ENCODE measurements at places on chromosomes 2 and 18.

DNA sequence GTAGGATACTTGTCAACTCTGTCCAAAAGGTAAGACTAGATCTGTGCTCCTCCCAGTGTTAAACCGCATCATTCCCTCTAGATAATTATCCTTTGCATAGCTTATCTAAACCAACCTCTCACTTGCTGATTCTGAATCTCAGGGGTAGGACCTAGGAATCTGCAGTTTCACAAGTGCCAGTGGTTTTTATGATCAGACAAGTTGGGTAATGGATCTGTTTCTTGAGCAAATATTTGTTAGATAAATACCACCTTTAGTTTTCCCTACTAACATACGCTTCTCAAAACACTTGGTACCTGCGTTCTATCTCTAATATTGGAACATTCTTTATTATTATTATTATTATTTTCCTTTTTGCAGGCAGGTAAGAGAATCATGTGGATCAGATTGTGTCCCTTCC lies 439.9 kb downstream of the PTPRM start:
- DNase-seq: no peak

DNA sequence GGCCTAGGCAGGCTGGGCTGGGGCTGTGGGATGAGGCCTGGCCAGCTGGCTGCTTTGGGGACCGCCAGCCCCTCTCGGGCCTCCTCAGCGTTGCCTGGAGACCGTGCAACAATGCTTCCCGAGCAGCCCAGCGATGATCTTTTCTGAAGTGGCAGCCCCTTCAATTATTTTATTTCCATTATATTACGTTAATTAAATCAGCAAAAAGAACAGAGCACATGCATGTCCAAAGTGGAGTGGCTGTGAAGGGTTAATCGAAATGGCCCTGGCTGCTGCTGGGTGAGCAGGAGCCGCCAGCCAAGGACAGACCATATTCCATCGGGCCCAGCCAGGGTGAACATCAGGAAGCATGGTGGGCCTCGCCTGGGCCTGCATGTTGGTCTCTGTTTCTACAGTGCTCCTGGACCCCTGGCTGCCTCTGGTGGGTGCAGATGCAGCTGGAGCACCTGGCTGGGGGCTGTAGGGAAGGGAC lies 245.5 kb downstream of the MYCN start:
- DNase-seq: no peak

- no peak for DNase-seq
Measured at GRCh38 chr2:118102433-118103082, 14.3 kb downstream of the INSIG2 start.

GRCh38 chr2:105327690-105328089 lies 1.8 kb downstream of the TGFBRAP1 start:
- DNase-seq: no peak

DNA sequence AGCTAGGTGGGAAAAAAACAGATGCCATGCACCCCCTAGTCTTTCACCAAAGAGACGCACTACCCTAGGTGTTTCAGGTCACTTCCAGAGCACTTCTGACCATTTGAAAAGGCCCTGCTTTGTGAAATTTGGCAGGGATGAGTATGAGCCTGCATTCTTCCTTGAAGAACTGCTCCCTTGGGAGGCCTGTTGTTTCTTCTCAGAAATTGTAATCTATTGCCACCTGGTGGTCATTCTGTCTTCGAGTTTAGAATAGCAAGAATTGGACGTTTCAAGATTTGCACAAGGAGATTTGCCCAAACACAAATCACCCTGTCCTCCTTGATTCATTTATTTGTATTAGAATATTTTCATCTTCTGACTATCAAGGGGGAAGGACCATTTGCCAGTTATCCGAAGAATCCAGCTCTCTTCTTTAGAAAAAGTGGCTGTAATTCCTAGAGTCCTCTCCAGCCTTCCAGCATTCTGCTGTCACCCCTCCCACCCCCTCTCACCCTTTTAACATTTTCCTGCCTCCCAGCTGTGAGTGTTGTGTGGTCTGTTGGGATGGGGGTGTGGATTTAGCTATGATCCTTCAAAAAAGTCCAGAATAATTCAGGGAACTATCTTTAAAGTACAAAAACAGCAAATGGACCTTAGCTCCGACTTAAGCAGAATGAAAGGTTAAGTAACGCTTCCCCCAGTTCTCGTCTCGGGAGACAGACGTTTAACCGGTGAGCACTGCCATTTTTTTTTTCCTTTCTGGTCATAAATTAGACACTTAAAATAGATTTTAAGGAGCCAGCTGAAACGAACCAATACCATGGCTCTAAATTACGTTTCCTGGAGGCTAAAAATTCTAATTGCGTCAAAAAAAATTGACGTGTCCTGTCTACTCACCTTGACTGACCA lies 3.7 kb upstream of the GAD1 start:
- DNase-seq: no peak

GRCh38 chr2:163665817-163666216 lies 70.0 kb downstream of the FIGN start:
- DNase-seq: no peak

DNA sequence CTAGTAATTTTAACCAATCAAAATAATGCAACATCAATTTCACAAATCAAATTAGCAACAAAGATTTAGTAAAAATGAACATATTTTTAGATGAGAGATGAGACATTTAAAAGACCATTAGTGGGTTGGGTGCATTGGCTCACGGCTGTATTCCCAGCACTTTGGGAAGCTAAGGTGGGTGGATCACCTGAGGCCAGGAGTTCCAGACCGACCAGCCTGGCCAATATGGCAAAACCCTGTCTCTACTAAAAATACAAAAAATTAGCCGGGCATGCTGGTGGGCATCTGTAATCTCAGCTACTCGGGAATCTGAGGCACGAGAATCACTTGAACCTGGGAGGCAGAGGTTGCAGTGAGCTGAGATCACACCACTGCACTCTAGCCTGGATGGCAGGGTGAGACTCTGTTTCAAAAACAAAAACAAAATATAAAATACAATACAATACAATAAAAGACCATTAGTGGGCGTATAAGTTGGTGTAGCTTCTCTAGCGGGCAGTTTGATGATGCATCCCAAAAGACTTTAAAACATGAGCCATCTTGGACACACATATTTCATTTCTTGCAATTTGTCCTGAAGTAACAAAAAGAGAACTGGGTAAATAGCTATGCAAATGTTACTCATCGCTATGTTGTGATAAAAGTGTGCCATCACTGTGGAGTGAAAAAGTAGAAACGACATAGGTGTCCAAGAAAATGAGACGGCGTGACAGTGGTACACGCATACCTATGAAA lies 101.8 kb downstream of the COL6A3 start:
- no peak for DNase-seq

DNA sequence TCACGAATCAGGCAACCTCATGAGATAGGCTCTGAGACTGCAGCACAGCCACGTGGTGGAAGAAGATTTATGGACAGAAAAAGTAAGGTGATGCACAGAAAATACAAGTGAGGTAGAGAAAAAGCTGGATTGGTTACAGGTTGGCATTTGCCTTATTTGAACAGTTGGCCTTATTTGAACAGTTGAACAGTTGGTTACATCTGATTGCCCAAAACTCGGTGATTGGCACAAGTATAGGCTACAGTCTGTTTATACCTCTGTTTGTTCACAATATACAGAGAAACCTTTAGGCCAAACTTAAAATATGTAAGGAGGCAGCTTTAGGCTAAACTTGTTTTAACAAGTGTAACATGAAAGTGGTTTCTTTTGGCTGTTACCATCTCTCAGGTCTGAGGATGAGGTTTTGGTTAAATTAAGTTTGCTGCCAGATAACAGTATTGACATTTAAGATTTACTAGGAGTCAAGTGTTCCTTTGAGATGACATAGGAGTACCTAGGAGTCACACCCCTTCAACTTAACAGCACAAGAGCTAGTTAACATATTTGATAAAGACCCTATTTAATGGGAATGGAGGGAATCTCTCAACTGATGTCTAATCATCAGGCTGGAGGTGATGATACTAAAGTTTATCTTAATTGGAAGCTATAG lies 16.5 kb upstream of the GPR155 start:
- no peak for DNase-seq

GRCh38 chr2:169775765-169776164 lies 22.9 kb upstream of the SSB start:
- DNase-seq: no peak

DNA sequence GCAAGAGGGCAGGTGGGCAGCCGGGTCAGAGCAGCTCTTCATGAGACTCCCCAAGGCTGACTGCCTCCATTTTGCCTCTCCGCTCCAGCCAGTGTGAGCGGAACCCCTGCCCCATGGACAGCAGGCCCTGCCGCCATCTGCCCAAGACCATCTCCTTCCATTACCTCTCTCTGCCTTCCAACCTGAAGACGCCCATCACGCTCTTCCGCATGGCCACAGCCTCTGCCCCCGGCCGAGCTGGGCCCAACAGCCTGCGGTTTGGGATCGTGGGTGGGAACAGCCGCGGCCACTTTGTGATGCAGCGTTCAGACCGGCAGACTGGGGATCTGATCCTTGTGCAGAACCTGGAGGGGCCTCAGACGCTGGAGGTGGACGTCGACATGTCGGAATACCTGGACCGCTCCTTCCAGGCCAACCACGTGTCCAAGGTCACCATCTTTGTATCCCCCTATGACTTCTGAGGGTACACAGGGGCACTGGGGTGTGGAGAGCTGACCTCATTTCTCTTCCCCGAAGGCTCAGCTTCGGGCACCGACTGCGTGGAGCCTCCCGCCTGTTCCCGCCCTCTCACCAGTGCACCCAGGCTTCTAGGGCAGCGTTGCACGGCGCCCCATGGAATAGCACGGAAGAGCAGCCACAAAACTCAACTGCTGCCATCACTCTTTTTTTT lies 49.0 kb downstream of the FBLN7 start:
- DNase-seq: no peak

GRCh38 chr18:59697236-59697932 lies at the start of gene CCBE1:
Gene CCBE1, minus strand, starts transcription at chr18:59697423.
- DNase-seq: no peak

DNA sequence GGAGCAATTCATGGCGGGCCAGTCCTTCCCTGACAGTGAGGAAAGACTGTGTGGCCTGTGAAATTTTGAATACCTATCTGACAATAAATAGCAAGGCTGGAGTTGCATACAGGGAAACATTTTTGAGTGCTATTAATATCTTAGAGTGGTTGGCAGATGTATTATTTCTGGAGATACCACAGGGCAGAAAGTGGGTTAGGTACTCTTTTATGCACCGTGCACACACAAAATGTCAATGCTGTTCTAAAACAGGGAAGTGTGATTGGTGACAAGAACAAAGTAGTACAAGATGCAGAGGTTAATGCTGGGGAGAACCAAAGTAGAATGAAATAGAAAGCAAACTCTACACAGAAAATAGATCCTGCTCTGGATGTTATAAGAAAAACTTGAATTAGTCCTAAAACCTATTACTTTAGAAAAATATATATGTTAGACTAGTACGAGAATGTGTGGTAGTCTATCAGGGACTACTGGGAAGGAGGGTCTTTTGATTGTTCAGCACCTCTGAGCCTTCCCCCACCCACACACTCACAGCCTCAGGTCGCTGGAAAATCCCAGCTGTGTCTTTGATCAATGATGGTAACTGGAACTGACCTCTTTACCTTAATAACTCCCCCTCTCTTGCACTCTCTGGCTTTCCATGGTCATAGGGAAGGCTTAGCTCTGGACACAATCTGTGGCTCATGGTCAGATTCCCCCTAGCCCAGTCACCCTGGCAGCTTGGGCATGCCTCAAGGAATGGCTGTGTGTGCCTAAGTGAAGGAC lies 58.2 kb downstream of the SERPINB8 start:
- no peak for DNase-seq

DNA sequence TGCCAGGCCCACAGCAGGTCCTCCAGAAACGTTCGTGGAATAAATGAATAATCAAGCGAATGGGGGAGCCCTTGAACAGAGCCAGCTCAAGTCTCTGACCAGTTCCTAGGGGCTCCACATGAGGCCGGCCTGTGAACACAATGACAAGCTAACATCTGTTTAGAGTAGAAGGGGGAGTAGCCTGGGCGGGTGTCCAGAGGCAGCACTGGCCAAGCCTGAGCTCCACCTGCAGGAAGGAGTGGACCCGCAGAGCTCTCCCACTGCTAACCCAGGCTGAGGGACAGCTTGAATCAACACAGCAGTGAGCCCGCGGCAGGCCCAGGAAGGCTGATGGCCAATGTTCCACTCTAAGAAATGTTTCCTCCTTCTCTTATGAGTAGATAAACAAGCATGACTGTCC lies 234.8 kb upstream of the RAB6C start:
- DNase-seq: no peak

- no peak for DNase-seq
Measured at GRCh38 chr18:14999085-14999975, 251.4 kb downstream of the ANKRD30B start.

DNA sequence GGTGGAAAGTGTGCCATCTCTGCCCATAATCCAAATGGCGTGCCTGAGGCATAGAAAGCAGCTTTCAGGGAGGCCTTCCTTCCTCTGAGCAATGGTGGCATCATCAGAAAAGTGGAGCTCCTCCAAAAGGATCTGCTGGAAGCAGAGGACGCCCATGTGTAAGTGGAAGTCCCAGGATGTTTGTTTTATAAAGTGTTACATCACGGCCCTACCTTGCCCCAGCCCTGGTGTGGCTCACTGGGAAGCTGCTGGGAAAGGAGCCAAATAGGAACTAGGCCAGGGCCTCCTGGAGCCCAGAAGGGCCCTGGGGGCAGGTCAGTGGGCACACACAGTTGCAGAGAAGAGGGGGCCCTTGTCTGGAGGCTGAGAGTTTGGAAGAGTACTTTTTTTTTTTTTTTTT lies 4.2 kb upstream of the ODC1 start:
- no peak for DNase-seq

- DNase-seq: no peak
Measured at GRCh38 chr2:102893870-102894269, 132.0 kb downstream of the TMEM182 start.

GRCh38 chr2:233163486-233164103 lies 87.9 kb upstream of the ATG16L1 start:
- no peak for DNase-seq

DNA sequence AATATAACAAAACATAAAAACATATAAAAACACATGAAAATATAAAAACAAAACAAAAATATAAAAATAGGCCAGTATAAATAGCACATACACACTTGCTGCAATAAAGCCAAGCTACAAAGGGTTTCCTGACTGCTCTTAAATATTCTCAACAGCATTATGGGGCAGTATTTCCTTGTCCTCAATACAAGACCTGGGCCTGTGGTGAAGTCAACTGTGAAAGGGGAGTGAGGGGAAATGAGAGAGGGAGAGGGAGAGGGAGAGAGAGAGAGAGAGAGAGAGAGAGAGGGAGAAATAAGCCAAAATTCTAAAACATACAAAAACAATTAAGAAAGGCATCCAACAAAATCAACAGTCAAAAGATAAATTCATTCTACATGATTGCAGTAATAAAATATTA lies 82.6 kb upstream of the NEDD4L start:
- DNase-seq: no peak
